Fibroblast of skin of left biceps (primary cell): ENCODE measurements at places on chromosomes 5 and 9.

DNA sequence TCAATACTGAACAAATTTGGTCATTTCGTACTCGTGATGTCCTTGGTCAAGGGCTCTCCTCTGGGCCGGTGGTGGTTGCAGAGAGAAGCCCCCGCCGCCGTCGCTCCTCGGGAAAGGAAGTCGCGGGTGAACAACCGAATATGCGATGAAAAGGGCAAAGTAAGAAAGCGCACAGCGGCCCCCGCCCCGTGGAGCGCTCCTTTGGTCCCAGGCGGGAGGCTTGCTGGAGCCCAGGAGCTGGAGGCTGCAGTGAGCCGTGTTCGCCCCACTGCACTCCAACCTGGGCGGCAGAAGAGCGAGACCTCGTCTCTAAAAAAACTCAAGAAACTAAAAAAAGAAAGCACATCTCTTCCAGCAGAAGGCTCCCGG lies 108.4 kb upstream of the LARP1 start:
- no peak for DNase-seq

GRCh38 chr5:146967646-146968045 lies 89.1 kb upstream of the PPP2R2B start:
- no peak for DNase-seq

DNA sequence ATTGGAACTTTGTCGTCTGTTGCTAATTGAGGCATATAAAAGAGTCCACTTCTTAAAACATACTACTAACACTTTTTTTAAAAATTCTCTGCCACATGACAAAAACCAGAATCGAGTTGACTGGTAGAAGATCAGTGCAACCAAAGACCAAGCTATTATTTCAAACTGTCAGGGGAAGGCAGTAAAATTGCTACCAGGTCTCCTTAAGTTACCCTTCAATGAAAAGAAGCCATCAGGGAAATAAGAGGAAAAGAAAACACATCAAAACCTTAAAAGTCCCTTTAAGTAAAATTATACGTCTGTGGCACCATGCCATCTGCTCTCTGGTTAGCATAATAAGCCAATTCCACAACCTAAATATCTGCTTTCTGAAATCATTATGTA lies 9.6 kb downstream of the ZNF608 start:
- no peak for DNase-seq

GRCh38 chr5:121573721-121574382 lies 277.8 kb upstream of the FTMT start:
- DNase-seq = no peak

DNA sequence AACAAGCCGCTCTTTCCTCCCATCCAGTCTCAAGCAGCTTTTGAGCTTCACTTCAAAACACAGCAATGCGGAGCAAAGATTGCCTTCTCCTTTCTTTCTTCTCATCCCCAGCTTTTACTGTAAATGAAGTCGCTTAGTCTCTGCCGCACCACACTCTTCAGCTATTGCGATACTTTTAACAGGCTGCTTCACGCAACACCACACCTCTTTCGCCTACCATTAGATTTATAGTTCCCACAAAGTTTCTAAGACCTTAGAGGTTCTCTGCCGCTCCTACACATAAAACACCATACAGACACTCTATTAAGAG lies 711 bp downstream of the PGGT1B start:
- DNase-seq = no peak

DNA sequence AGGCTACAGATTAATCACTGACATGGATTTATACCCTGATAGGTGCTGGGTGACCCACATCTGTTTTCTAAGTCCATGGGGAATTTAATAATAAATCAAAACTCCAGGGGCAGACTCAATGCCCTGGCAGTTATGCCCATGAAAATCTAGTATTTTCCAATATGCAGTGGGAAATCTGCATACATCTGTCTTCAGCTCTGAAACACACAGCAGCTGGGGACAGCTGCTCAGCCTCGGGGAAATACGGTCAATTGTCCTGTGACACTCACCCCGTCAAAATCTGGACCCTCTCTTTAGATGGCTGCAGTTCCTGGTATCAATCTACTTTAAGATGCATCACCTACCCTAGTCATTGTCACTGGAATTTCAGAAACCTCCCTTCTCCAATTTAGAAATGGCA lies 12.7 kb upstream of the C1QTNF3 start:
- no peak for DNase-seq

DNA sequence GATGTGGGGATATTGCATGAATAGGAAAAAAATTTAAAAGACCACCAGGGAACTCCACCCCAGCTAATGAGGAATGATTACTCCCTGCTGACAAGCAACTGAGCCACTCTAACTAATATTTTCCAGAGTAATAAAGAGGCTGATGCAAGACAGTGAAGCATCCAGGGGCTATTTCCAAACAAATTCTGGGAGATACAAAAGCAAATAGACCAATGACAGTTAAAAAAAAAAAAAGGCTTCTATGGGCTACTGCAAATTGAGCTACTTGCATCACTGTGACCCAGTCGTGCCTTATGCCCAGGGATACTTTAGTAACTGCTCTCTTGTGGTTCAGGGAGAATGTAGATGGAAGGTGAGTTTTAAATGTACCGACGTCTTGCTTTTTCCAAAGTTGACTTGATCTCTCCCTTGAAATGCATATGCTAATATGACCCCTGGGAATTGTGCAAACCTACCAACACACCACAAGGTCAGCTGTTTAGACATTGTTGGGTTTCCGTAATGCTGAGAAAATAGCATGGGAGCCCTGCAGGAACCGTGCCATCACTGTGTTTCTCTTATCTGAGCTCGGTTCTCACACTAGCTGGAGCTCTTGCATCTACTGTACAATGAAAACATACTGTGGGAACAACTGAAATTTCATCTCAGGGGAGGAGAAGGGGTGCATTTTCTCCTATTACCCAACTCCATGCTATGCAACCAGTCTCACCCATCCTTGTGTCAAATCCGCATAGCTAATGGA lies 250.6 kb upstream of the MAP3K1 start:
- DNase-seq = peak; percentile 57

DNA sequence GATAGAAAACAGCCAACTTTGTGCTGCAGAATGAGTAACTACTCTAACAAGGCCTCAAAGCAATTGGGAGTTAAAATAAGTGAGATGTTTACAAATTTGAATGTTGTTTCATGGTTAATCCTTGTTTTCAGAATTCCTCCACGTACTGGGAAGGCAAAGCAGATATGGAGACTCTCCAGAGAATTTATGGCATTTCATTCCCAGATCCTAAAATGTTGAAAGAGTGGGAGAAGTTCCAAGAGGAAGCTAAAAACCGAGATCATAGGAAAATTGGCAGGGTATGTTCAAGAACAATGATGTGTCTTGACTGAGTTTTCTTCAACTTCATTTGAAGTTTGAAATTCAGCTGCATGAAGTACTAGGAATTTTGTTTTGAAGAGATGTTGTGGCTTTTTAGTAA lies 16.4 kb downstream of the TARS1 start:
- DNase-seq = peak; percentile 37

DNA sequence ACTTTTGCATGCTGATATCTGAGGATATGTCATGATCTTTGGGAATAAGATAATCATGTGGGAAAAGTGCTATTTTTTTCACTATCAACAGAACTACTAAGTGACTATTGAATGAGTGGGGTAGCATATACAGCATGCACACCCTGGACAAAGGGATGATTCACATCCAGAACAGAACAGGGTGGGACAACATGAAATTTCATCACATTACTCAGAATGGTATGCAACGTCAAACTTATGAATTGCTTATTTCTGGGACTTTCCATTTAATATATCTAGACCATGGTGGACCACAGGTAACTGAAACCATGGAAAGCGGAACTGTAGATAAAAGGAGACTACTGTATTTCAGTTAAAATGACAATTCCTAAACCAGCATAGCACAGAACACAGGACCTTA lies 370.0 kb downstream of the HINT1 start:
- DNase-seq = no peak

DNA sequence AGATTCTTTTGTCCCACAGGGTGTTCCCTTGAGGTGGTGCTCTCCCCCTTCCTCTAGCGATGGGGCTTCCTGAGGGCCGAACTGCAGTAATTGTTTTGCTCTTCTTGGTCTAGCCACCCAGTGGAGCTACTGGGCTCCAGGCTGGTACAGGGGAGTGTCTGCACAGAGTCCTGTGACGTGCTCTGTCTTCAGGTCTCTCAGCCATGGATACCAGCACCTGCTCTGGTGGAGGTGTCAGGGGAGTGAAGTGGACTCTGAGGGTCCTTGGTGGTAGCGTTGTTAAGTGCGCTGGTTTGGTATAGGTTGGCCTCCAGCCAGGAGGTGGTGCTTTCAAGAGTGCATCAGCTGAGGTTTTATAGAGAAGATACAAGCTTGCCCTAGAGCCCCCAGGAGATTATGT lies 20.4 kb upstream of the CEP72 start:
- DNase-seq = no peak

DNA sequence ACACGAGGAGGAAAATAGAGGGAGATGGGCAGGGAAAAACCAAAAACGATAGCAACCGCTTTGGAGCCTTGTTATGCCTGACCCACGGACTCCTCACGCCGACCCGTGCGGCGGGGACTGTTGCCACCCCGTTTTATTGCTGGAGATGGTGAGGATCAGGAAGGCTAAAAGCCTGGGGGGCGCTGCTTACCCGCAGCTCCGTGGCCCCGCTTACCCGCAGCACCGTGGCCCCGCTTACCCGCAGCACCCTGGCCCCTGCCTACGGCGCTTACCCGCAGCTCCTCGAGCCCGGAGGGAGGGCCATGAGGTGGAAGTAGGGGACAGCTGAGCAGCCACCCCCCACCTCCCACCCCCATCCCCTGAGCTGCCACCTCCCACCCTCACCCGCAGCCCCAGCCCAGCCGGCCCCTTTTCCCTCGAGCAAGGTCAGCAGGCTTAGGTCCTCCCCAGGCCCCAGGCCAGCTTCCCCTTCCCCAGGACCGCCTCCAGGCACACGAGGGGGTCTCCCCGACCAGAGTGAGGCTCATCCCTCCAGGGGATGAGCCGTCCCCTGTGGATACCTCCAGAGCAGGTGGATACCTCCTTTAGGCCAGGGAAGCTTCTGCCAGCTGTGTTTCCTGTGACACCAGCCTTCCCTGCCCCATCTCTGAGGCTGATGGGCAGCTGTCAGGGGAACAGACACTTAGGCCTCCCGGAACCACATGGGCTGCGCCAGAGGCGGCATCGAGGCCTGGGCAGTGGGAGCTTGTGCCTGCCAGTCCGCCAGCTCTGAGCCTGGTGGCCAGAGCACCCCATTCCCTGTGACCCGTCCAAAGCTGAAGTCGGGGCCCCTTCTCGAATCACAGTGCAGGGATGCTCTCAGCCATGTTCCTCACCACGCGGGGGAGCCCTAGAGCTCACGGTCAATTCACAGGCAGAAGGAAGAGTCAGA lies 92.3 kb downstream of the LMX1B start:
- DNase-seq = no peak

- no peak for DNase-seq
These were observed 877 bp downstream of the SH3GLB2 start for GRCh38 chr9:129027224-129027684.

GRCh38 chr9:89986190-89986589 lies 381.4 kb downstream of the GADD45G start:
- no peak for DNase-seq

- no peak for DNase-seq
These were observed 30.1 kb upstream of the ZBED3 start for GRCh38 chr5:77117161-77117560.

DNA sequence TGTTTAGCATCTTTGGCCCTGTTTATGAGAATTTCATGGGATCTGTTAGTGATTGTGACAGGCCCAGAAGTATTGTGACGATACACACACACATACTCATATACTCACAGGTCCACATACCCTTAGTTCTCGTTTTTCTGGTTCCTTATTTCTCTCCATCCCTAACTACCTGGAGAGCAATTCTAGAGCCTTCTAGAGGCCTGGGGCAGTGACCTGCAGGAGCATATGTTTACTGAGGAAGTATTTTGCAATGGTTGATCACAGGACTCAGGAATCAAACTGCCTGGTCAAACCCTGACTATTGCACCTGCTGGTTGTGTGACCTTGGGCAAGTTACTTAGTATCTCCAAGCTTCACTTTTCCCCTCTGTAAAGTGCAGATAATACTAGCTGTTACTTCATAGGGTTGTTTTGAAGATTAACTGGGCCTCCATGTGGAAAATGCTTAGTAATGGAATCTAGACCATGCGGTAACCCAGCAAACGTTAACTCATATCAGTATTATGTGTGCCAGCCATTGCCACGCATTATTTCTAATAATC lies 8.7 kb downstream of the PAPPA start:
- DNase-seq = no peak

GRCh38 chr5:168772316-168772961 lies 193.3 kb upstream of the PANK3 start:
- DNase-seq = no peak

- peak; percentile 81 for DNase-seq
These were observed 964.5 kb upstream of the DMAC1 start for GRCh38 chr9:8764051-8764450.

DNA sequence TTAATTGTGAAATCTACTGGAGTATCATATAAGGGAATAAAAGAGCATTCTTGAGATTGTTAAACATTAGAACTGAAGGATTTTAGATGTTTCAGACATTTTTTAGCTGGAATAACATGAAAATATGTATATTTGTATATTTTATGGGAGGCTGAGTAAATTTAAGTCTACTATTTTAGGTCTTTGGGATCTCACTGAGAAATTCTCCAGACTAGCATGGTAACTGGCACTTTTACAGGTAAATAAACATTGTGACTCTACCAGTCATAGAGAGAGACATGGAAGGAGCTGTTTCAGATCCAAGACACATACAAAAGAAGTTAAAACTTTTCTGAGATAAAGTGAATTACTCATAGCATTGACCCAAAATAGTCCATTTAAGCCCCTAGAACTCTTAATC lies 59.4 kb downstream of the NDUFAF2 start:
- DNase-seq = no peak

DNA sequence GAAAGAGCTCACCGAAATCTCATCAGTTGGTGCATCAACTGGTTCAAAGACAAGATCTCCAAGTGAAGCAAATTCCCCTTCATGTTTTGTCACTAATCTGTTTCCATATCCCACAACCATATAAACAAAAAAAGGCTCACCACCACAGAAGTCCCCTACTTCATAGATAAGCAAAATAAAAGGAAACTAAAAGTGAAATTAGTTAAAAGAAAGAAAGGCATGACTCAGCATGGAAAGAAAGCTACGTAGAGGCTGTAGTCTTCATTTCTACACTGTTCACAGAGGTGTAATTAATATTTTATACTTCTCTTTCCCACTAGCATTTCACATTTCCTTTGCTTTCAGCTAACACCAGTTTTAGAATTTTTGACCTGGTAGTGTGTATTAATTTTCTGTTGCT lies 208.0 kb downstream of the CYLC2 start:
- no peak for DNase-seq

DNA sequence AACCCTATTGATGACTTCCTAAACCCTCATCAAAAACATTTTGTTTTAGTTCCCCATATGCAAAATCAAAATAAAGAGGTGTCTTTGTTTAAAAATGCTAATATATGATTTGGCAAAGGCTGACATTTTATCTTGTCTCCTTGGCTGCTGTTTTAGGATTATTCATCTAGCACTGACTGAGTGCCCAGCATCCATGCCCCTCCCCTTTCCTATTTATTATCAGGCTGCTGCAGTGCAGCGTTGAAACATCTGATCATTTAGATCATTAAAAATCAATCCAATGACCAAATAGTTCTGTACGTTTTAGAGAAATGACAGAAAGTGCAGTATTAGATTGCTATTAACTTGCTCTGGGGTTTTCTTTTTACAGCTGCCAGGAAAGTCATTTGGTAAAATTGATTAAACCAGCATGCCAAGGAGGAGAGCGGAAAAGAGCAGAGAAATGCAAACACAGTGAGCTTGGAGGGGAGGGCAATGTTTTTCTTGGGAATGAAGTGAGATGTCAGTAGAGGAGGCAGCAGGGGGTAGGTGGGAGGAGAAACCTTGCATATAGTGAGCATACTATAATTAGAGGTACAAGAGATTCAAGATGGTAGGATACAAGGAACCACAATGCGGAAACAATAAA lies 286.3 kb downstream of the PDE4D start:
- no peak for DNase-seq

GRCh38 chr9:126081746-126082145 lies 244.9 kb upstream of the MVB12B start:
- no peak for DNase-seq
